ENCODE measurements at places on chromosomes 12 and 14.
A peak's percentile ranks its signal among the peaks of the same experiment; 100 is the strongest.

DNA sequence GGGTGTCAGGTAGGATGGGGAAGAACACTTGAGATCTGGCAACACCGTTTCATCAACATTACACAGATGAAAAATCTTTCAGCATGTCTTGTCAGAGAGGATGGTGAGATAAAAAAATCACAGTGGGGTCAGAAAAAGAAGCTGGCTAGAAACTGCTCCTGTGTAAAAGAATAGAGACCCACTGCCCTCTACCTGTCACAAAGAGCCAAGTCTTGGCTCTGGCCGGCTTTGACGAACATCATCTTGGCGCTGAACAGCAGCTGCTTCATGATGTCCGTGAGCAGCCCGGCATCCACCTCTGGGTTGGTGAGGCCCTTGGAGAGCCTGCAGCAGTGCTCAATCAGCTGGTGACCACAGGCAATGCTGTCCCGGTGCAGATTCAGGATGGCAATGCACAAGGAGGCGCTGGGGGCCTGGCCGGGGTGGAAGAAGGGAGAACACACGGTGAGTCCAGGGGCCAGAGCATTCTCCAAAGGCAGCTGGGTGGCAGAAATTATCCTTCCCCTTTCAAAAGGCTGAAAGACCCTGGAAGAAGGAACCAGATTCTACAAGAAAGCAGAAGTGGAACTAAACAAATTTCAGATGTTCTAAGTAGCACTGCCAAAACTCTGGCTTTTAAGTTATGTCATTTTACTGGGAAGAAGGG, 50.2 kb downstream of the ZFYVE26 start:
- DNase-seq, result no peak

GRCh38 chr14:23069413-23069806, 12.1 kb upstream of the CDH24 start:
- no peak for DNase-seq

DNA sequence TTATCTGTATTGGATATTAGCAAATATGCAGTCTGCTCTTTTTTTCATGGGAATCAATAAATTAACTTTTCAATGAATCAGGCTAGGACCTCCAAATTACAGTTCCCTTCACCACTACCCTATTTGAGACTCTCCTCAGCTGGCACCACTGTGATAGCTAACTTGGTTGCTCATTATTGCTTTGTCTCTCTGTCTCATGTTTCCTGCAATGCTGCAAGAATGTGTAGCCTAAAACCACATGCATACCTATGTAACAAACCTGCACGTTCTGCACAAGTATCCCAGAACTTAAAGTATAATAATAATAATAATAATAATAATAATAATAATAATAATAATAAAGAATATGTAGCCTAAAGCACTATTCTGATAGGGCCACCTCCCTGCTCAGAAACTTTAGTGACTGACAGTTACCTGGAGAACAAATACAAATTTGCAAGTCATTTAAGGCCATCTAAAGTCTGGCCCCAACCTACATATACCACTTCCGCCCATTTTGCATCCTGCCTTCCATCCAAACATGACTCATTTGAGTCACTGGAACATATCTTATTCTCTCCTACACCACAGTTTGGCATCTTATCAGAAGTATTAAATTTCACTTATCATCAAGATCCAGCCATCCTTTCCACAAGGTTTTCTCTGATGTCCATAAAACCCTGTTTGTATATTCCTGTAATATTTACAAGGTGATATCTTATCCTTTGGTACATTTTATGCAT, 215.1 kb downstream of the LRRK2 start:
- no peak for DNase-seq

DNA sequence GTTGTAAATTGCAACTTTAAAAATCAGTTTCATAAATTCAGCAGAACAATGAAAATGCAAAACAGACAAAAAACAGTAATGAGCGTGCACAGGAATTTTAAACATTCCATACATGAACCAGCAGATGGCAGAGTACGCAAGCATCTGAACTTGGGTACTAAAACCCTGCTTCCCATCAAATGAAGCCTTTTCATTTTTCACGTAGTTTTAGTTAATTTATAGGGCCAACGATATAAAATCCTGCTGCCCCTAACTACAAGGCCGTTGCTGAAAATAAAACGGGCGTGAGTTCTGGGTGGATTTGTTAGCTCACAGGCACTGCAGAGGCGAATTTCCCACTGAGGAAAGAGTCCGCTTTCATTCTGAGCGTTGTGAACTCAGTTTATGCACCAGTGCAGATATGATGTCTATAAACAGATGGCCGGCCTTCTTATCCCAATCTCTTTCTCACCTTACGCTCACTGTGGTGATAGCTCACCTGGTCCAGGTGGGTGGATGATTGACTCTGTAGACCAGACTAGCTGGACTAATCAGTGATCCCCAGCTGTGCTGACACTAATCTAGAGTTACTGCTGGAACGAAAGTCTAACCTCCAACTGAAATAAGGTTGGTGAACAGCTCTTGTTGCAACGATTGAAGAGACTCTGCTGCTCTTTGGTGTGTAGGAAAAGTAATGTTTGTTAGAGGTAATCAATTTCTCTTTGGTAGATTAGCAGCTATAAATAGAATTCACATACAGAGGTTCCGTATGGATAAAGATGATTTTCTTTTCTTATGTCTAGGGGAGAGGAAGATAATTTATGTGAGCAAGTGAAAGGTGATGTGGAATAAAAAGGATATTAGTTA, 89.2 kb downstream of the PDZRN4 start:
- no peak for DNase-seq

DNA sequence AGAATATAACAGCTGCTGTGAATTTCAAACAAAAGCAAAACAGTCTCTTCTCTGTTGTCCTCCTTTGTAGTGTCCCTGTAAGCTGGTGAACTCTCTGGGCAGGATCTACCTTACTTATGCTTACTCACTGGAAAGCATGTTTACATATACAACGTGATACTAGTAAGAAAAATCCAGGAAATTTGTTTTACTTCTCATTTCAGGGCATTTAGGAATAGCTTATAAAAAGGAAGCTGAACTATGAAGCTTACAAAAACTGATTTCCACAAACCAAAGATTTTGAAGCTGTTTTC, 311.0 kb downstream of the NOVA1 start:
- no peak for DNase-seq

GRCh38 chr14:50984036-50984710, 39.9 kb upstream of the PYGL start:
- no peak for DNase-seq

GRCh38 chr12:63294327-63294632, 143.3 kb upstream of the AVPR1A start:
- DNase-seq, result no peak

DNA sequence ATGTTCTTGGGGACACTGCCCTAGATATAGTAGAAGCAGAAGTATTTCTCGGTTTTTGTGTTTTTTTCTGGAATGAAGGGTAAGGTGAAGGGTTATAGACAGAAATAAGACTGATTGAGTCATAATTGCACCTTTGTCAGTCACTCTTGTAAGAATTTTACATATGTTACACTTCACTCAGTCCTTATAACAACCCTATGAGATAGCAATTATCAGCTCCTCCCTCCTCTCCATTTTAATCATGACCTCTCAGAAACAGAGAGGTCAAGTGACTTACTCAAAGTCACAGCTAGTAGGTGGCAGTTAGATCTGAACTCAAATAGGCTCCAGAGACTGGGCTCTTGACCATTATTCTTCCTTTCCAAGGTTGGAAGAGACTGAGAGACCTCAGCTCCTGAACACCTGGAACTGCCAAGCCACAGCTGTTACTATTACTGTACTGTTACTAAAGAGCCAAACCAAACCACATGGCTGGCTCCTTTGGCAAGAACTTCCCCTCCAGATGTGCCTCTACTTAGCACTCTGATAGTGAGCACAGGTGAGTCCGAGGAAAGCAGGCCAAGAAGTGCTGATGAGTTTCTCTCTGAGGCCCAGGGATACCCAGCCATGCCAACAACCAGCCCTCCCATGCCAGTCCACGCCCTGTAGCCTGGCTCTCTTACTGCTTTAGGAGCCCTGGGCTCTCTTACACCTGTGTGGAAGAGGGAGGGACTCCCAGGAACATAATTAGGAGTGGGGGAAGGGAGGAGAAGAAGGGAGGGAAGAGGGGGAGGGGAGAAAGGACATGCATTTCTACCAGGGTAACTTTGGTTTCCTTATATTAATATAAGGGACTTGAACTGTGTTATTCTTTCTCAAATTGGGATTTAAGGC, 121.3 kb downstream of the CRADD start:
- DNase-seq, result no peak

DNA sequence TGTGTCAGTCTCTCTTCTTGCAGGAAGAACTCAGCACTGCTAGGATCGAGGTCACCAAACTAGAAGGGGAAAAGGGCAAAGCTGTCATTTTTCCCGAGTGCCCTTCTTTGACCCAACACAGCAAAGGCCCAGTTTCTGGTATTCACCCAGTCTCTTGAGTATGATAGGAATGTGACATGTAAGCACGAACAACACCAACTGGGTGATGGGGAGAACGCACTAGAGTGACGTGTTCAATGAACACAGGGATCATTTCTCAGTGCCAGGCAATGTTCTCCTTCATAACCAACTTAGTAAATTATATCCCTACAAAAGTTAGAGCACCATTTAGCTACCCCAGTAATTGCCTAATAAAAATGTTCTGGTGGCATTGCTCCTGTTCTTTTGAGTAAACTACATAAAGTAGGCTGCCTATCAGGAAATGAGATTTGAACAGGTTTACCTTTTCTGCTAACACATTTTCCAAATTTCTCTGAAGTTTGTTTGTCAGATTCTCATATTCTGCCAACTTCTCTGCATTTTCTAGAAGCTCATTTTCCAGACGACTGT, 64.5 kb downstream of the NIN start:
- no peak for DNase-seq

GRCh38 chr14:91847693-91848092, 19.6 kb downstream of the TC2N start:
- no peak for DNase-seq

- DNase-seq, result no peak
Measured at GRCh38 chr14:34951286-34951685, 31.5 kb upstream of the SRP54 start.

GRCh38 chr12:10364815-10365622, 24.8 kb downstream of the KLRK1 start:
- peak; percentile 68 for DNase-seq

GRCh38 chr12:6959058-6959804, 8.1 kb downstream of the PTPN6 start:
- DNase-seq, result peak; percentile 86

GRCh38 chr14:27553790-27554189, 956.0 kb upstream of the NOVA1 start:
- no peak for DNase-seq

DNA sequence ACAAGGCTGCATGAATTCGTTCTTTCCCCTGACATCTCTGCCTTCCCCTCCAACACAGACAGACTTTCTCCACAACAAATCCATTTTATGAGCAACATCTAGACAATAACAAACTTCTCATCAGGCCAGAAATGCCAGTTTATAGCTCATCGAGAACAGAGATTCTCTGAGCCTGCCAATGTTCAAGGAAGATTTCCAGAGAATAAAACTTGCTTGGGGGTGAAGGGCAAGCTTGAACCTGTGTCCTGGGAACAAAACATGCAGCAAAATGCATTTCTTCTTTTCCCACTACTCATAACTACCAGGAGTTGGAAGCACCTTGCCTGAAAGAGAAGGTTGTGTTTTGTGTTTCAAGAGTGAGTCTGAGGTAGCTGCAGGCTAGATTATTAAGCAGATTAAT, 6.8 kb downstream of the MAP1LC3B2 start:
- no peak for DNase-seq

DNA sequence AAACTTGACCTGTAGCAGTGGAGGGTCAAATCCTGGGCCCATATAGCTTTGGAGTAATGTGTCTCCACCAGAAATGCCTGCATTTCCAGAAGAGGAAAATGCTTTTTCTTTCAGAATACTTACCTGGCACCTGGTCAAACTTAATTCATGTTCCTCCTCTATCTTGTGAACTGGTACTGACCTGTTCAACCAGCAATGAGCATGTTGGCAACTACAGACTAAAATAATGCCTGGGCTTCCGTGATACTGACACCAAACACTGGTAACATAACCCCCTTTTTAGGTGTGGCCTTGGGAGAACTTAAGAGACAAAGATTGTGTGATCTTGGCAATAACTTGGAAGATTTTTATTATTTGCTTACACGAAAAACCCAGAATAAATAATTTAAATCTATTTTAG, 23.8 kb upstream of the MGST1 start:
- no peak for DNase-seq

DNA sequence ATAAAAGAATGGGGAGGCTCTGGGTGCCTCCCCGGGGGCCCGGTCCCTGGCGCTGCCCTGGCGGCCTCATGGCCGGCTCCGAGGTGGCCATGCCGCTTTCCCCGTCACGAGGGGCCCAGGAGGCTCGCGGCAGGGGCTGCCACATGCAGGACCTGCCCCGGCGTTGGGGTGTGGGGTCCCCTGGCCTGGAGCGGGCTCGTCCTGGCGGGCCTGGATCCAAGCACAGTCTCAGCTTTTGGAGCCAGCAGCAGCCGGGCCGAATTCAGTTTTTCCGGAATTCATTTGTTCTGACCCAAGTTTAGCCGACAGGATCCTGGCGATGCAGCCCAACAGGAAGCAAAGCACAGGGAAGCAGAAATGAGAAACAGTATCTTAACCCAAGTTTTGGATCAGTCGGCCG, 26.4 kb upstream of the AEBP2 start:
- DNase-seq, result no peak

All from CD4-positive, alpha-beta T cell treated with Interleukin-15 for 1 hour (primary cell).